ENCODE measurements at places on chromosomes 6 and 20. TPM values are rescaled to one million over a fixed set of nuclear protein-coding genes. Genes with fewer than 3 reads are reported as not detected.

DNA sequence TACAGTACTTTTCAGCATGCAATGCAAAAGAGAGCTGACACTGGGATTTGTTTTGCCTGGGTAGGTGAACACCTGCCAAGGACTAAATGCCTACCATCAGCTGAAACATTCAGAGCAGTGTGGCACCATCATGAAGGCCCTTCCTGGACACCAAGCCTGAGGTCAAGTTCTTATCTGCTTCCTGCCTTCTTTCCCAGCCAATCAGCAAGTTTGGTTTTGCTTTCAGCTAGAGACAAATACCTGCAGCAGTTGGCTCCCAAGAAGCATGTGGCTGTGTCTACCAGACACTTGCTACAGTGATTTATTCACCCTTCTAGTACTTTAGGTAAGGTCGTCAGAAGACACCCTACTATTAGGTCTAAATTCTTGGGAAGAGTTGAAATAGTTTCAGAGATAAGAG is 112.8 kb downstream of the TBX18 start:
- no peak for DNase-seq

DNA sequence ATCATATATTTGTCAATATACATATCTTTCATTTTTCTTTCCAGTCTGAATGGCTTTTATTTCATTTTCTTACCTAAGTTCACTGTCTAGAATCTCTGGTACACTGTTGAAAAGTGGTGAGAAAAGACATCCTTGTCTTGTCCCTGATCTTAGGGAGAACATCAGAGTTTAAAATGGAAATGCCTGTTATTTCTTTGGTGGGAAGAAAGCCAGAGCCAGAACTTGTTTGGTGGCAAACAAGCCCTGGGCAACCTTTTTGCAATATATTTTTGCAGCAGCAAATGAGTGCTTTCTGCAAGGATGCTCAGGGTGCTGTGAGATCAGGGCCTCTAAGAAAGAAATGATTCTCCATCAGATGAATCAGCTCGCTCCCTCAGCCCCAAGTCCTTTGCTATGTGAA is 156.6 kb downstream of the RALGAPA2 start:
- no peak for DNase-seq

GRCh38 chr6:36387440-36388303 is at the start of gene ETV7:
TSS of gene ETV7 (minus strand) at chr6:36387669. CDS start at chr6:36387541, 128 bp downstream.
- DNase-seq: no peak

DNA sequence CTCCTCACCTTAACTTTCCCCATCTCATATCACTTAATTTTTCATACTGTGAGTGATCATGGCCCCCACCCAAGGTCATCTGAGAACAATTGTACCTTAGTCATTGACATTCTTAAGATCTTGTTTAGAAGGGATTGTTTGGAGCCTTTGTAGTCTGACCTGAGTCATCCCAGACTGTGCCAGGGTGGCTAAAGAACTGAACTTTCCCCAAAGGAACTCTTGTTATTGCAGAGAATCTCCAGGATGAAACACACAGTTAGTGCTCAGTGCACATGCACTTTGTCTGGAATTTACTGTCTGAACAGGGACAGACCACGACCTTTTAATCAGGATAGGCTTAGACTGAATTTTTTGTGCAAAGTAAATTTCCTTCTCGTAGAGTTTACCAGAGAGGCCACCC is 112.6 kb upstream of the CCN2 start:
- DNase-seq: peak; percentile 6

DNA sequence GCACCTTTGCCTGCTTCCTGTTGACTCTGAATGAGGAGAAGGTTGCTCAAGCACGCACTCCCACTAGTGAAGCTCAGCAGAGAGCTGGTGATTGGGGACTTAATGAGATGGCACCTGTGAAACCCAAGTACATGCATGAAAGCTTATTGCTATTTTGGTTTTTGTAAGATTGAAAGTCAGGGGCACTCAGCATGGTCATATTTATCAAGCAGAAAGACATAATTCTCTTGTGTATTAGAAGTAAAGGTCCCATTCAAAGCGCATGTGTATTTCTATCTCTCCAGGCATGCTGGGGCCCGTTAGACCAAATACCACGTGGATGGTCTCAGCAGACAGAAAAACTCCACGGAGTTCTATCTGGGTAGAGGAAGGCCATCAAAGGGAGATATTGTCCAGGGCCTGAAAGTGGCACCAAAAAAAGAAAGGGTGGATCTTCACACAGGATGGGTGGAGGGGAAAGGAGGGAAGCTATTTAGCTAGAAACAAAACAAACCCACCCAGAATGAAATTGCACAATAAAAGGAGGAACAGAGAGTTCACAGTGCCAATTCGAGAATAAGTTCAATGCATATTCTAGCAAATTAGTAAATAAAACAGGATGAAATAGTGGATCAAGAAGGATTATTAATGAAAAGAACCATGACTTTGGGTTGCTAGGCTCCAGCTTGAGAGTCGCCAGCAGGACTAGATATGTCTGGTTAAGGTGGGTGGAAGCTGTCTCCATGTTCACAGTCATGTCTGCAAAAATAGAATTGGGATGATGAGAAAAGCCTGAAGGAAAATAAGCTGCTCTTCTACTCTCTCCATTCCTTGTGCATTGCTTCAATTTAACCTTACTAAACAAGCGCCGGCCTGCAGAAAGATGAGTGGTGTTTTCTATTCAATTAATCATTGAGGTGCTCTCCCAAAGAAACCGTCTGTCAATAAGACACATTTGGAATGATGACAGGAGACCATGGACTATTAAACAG is 224.9 kb upstream of the DTNBP1 start:
- no peak for DNase-seq

Gene NKX2-2
- total RNA-seq: not detected

- no peak for DNase-seq
Measured at GRCh38 chr6:47303342-47303741, 6.4 kb downstream of the TNFRSF21 start.

DNA sequence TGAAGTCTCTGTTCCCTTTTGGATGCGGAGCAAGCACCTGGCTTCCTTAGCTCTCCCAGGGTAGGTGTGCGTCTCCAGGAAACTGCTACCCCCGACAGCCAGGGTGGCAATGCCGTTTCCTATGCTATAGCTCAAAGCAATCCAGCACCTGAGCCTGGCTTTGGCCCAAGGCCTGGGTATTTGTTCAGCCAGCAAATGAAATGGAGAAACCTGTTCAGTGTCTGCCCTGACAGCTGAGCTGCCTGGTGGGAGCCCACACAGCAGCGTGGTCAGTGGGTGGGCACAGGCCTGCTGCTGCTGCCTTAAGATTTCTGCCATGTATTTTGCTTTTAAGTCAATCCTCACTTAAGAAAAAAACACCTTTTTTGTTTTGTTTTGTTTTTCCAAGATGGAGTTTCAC is 13.7 kb downstream of the SPATA2 start:
- DNase-seq: peak; percentile 29

- no peak for DNase-seq
Measured at GRCh38 chr6:142030115-142030619, 102.6 kb upstream of the GJE1 start.

Gene HACE1
- 9.0 TPM for total RNA-seq

GRCh38 chr6:169640983-169641382 is 60.8 kb downstream of the WDR27 start:
- DNase-seq: no peak

DNA sequence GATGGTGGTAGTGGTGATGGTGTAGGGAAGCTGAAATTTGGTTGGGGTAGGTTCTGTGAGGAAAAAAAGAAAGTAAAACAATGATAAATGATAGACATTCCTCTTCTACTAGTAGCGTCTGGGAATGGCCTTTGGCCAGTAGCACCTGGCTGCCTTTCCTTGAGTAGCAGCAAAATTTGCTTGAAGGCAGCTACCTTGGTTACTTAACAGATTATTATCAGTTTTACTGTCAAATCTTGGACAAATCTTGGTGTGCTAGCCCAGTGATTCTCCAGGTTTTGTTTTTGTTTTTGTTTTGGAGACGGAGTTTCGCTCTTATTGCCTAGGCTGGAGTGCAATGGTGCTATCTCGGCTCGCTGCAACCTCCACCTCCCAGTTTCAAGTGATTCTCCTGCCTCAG is 26.4 kb downstream of the LIN28B start:
- DNase-seq: no peak
